ENCODE measurements at places on chromosomes 7 and 10.

DNA sequence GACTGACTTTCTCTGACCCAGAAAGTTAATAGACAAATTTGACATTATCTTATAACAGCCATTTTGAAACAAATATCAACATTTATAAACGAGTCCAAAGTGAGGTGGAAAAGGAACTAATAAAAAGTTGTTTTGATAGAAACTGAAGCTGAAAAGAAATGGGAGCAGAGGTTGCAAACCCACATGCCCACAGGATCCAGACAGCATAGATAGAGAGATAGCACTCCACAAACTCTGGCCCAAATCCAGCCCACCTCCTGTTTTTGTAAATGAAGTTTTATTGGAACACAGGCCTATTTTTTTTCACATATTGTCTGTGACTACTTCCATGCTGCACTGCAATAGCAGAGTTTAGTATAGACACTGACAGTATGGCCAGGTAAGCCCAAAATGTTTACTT, 171.9 kb downstream of the PRKG1 start:
- DNase-seq: no peak

- DNase-seq: no peak
Observed at GRCh38 chr7:48292949-48293348, 121.7 kb downstream of the ABCA13 start.

DNA sequence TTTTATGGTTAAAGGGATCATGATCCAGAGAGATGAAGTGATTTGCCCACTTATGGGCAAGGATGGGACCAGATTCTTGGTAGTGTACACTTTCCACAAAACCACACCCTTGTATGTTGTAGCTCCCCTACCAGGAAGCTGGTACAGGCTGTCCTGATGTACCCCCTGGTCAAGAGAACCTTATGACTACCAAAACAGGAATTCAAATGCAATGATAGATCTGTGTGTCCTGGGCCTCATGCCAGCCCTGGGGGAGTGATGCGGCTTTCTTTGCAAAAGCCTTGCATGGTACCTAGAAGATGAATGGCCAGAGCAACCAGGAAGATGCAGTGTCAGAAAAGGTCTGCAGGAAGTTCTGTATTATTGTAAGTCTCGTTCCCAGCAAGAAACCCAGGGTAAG, 94.9 kb upstream of the AGK start:
- DNase-seq: no peak

DNA sequence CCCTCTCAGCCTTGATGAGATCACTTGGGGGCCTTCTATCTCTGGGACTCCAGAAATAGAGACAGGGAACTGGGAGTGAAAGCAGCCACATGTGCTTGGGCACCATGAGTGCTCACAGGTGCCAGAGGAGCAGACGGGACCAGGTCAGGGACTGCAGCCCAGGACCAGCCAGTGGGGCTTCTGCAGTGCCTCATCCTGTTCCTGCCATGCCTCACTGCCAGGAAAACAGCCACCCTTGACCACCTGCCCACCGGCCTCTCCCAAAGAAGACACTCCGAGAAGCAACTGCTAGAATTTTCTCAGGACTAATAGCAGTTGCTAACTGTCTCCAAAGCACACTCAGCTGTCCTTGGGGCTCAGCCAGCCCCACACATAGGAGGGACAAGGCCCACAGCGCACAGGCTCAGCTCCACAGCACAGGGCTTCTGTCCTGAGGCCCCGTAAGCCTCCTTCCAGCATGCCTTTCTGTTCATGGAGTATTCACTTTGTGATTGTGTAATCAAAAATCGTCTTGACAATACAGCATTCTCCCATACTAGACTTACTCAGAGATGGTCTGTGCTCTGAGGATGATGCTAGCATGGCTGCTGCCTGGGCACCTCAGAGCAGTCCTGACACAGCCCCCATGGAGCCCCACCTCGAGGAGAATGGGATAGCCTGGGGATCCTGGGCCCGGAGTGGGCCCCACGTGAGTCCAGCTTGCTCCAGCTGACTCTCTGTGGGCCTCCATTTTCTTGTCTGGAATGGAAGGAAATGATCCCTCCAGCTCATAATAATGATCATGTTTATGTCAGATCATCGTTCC, 115.7 kb upstream of the RET start:
- no peak for DNase-seq

GRCh38 chr7:134818613-134819345, 39.3 kb downstream of the CALD1 start:
- no peak for DNase-seq

DNA sequence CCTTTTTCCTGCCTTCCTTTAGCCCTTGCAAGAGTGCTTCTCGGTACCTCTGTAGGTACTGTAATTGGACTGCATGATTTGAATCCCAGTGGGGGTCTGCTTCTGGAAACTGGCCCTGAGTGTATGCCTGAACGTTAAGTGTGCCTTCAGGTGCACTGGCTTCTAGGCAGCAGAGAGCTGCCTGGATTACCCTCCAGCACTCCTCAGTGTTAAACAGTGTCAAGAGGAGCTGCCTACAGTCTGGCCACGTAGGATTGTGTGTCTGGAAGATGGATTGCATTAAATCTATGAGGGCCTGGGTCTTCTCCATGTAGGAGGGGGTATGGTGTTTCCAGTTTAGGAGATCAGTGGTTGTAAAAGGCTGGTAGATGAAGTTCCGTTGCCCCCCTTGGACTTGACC, 103.7 kb downstream of the TRIM24 start:
- DNase-seq: no peak
